ENCODE measurements at places on chromosomes 13 and 19.

DNA sequence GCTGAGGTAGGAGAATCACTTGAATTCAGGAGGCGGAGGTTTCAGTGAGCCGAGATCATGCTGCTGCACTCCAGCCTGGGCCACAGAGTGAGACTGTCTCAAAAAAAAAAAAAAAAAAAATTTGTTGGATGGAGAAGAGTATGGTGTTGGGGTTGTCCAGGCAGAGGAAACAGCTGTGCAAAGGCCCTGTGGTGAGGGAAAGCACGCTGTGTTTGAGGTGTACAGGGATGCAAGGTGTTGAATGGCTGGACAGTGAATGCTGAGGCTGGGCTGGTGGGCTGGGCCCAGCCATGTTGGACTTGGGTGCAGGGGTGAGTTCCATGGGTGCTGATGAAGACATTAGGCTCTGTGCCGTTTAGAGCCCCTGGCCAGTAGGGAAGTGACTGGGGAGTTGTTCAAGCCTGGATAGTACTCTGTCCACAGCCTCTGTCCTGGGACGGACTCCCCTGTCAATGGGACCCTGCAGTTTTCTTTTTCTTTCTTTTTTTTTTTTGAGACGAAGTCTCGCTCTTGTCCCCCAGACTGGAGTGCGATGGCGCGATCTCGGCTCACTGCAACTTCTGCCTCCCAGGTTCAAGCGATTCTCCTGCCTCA lies 18.6 kb downstream of the PRR12 start:
- DNase-seq, result no peak

GRCh38 chr13:98420554-98421175 lies 156.2 kb downstream of the STK24 start:
- DNase-seq, result no peak

- no peak for DNase-seq
These were observed 359.2 kb downstream of the IRS2 start for GRCh38 chr13:109427148-109427547.

DNA sequence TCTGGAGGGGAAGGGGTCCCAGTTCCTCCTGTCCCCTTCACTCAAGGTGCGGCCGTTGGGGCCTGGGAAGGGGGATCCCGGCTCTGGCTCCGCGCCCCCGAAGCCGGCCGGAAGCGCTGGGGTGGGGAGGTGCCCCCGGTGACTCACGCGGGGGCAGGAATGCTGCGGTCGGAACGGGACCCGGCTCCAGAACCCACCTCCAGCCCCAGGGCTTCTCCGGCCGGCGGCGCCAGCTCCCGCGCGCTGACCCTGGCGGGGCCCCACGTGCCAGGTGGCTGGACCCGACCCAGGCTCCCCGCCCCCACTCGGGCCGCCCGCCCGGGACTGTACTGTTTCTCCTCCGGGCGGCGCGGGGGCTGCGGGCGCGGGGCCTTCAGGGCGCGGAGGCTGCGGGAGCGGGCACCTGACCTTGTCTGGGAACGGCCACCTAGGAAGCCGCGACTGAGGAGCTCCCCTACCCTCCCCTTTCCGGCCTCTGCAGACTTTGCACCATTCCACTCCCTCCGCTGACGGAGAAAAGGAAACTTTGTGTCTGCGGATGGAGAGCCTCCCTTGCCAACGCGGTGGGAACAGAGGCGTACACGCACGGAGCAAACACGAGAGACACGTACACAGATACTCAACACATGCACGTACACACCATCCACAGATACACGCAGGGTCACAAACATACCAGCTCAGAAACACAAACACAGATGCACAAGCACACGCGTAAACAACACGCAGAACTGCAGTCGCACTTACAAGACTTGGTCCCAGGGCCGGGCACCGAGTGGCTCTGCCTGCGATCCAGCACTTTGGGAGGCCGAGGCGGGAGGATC lies 7.2 kb downstream of the AXL start:
- peak; percentile 87 for DNase-seq

DNA sequence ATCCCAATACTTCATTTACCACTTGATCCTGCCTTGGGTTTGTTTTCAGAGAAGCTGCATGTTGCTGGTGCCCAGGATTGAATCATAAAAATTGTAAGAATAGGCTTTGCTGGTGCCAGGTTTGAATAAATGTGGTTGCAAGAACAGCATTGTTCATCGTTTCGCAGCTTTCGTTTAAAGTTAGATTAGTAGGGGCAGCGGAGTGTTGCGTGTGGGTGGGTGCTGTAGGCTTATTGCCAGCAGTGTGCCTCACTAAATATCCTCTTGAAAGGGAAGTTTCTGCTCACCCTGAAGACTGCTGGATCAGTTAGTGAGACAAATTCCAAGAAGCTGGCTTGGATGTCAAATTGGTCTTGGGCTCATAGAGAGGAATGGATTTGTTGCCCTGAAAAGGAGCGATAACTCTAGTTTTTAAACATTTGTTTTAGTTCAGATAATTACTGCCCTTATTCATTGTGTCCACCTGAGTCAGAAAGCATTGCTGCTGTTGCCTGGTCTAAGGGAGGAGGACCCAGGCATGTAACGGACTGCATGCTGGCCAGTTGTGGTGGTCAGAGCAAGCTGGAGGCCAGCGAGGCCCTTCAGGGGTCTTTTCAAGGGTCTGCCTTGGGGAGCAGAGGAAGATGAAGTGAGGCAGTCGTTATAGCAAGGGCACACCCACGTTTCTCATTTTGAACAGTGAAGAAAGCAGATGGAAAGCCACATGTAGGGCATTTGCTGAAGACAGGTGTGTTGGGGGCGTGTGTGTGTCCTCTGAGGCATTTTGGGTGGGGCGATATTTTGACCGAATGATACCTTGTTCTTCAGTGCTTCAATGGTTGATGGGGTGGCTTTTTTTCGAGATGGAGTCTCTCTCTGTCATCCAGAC lies 8.5 kb downstream of the ILF3 start:
- no peak for DNase-seq

DNA sequence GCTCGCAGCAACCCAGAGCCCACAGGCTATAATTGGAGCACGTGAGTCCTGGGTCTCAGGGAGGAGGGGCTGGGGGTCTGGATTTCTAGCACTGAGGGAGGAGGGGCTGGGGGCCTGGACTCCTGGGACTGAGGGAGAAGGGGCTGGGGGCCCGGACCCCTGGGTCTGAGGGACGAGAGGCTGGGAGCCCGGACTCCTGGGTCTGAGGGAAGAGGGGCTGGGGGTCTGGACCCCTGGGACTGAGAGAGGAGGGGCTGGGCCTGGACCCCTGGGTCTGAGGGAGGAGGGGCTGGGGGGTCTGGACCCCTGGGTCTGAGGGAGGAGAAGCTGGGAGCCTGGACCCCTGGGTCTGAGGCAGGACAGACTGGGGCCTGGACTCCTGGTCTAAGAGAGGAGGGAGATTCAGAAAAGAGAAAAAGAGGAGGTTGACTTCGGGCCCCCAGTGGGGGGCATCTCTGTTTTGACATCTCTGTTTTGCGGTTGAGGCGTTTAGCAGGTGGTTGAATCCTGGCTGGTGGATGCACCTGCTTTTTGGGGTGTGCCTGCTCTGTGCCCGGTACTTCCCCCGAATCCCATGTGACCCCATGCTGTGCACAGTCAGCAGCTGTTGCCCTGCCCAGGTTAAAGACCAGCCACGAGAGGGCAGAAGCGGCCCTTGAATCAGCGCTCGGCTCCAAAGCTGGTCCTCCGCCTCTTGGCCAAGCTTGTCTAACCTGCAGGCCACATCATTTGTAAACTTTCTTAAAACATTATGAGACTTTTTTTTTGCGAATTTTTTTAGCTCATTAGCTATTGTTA lies 10.5 kb downstream of the PVR start:
- no peak for DNase-seq

DNA sequence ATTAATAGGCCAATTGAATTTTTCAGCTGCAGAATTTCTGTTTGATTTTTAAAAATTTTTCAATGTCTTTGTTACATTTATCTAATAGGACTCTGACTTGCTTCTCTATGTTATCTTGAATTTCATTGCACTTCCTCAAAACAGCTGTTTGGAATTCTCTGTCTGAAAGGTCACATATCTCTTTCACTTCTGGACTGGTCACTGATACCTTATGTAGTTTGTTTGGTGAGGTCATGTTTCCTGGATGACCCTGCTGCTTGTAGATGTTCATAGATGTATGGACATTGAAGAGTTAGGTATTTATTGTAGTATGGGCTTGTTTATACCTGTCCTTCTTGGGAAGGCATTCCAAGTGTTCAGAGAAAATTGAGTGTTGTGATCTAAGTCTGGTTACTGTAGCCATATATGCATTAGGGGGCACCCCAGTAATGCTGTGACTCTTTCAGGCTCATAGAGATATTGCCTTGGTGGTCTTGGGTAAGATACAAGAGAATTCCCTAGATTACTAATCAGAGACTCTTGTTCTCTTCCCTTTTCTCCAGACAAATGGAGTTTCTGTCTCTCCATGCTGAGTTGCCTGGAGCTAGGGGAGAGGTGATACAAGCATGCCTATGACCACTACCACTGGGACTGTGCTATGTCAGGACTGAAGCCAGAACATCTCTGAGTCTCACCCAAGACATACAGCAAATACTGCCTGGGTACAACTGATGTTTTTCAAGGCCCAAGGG lies 27.8 kb downstream of the RFC3 start:
- no peak for DNase-seq

DNA sequence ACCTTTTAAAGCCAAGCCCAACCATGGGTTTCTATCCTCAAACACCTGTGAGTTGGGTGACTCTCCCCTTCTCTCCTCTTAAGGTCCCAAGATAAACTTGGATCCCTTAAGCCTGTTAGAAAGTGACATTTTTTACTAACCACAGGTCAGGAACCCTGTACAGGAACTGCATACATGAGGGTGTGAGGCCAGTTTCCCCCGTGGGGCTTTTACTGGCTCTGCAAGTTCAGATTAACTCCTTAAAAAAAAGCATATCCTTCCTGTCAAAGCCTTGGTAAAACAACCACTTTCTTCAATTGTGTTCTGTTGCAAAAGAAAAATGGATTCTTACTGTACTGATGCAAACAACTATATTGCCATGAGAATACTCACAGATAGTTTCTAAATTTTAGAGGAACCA lies 2638.7 kb upstream of the PCDH20 start:
- DNase-seq, result no peak

DNA sequence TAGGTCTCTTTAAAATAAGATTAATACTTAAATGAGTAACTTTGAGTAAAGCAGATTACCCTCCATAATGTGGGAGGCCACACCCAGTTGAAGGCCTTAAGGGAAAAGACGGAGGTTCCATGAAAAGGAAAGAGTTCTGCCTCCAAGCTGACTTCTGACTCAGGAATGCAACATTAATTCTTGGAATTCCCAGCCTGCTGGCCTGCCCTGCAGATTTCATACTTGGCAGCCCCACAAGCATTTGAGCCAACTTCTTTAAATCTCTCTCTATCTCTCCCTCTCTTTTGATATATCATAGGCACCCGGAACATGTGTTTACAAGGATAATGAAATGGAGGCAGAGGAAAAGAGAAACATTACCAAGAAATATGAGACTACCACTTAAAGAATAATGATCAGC lies 902.3 kb upstream of the MIR17HG start:
- DNase-seq, result peak; percentile 61

DNA sequence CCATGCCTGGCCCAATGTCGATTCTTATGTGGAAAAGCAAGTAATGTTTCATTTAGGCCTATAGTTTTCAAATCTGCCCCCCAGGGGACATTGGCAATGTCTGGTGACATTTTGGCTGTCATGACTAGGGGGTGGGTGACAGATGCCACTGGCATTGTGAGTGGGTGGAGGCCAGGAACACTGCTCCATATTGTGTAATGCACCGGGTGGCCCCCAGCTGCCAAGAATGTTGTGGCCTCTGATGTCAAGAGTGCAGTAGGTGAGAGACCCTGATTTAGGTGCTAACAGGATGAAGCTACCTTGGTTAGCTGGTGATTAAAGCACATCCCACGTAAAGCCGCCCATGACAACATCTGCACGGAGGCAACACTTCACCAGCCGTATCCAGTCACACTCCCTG lies 10.8 kb downstream of the C19orf44 start:
- DNase-seq, result no peak

- no peak for DNase-seq
These were observed 3.0 kb downstream of the ZNF649 start for GRCh38 chr19:51901860-51902259.

GRCh38 chr13:50476577-50477285 lies 366.8 kb downstream of the DLEU7 start:
- no peak for DNase-seq

DNA sequence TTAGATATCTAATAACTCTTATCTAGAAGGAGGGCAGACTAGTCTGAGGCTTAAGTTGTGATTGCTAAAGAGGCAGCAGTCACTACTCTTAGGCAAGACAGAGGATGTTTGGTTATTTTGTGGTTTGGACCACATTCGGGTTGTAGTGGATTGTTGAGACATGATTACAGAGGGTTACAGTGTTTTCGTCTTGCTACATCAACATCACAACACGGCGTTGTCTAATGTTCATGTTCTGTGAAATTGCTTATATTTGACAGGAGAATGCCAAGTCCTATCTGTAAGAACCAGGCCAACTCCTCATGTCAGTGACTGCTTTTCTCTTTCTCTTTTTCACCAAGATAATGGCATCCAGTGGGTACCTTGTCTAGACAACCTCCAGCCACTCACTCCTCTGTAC lies 16.8 kb upstream of the TM9SF2 start:
- no peak for DNase-seq

GRCh38 chr13:75302071-75302698 lies 179.8 kb downstream of the TBC1D4 start:
- no peak for DNase-seq

GRCh38 chr13:82717249-82717648 lies 1165.0 kb downstream of the SLITRK1 start:
- DNase-seq, result no peak

GRCh38 chr19:5024282-5024681 lies 55.4 kb downstream of the KDM4B start:
- DNase-seq, result no peak

- no peak for DNase-seq
These were observed 66.2 kb upstream of the TM9SF2 start for GRCh38 chr13:99435116-99435515.

DNA sequence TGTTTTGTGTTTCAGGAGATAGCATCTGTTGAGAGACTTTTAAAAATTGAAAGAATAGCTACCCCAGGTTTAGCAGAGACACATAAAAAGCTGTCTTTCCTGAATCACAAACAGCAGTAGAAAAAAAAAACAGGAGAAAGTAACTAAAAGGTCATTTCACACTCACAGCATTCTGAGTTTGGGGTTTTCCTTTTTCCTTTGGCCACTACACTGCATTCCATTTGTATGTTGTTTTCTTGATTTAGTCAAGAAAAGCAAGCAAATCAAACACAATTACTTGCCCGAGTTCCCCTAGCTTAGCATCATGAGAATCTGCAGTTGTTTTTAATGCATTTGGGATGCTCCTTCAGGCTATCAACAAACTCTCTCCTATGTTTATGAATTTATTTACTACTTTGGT lies 161.0 kb downstream of the KCTD12 start:
- no peak for DNase-seq

Data from SW 1271 (cell line).